ENCODE measurements at places on chromosomes 11 and 22. TPM values are rescaled to one million over a fixed set of nuclear protein-coding genes. Genes with fewer than 3 reads are reported as not detected.

IFITM1 gene
- total RNA-seq, result 2.0 TPM

GRCh38 chr11:73366265-73366610, 10.0 kb upstream of the RELT start:
- no peak for DNase-seq
- H3K4me1 ChIP-seq, result peaks cover 3% of the 10 kb centered on the region
- H3K4me3 ChIP-seq, result no peak overlapping the region
- no peak overlapping the region for H3K27ac ChIP-seq
- H3K36me3 ChIP-seq, result peaks cover 5% of the 10 kb centered on the region

DNA sequence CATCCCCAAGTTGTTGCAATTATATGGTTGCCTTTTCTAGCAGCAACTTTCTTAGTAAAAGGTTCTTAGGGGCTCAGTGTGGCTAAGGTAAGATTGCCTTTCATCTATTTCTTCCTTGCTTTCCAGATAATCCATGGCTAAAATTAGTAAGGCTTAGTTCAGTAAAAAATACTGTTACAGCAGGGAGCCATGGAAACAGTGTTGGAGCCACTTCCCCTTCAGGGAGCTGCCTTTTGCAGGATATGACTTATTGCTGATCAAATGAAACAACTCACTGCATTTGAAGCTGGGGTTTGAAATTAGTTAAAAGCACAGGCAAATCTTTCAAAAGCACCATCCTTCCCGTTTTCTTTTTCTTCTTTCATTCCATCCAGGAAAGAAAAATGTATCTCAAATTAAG, 184.3 kb downstream of the C11orf87 start:
- no peaks in the 10 kb centered on the region for H3K36me3 ChIP-seq
- H3K27me3 ChIP-seq, result peaks cover 7% of the 10 kb centered on the region
- H3K4me1 ChIP-seq, result no peaks in the 10 kb centered on the region
- DNase-seq, result no peak

DNA sequence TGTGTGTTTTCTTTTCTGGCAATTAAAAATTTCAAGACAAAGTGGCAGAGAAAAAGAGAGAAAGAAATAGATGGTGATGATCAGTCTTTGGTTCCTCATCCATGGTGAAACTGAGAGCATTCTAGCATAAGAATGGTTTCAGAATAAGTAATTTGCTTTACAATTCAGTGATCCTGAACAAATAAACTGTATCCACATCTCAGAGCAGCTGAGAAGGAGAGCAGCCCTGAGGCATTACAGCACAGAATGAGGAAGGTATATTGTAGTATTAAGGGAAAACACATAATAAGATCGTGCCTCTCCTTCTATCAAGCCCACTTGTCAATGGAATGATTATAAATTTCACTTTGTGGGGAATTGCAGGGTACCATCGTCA, 17.4 kb downstream of the LUZP2 start:
- no peak for DNase-seq
- H3K36me3 ChIP-seq, result no peaks in the 10 kb centered on the region
- no peaks in the 10 kb centered on the region for H3K27me3 ChIP-seq
- peaks cover 17% of the 10 kb centered on the region for H3K4me1 ChIP-seq

LIMK2 gene
- total RNA-seq, result 31.3 TPM

GRCh38 chr22:29626497-29627195, 23.2 kb downstream of the NF2 start:
- H3K36me3 ChIP-seq, result no peaks in the 10 kb centered on the region
- H3K27ac ChIP-seq, result no peak overlapping the region
- H3K4me1 ChIP-seq, result peaks cover 29% of the 10 kb centered on the region
- no peak overlapping the region for H3K4me3 ChIP-seq

DNA sequence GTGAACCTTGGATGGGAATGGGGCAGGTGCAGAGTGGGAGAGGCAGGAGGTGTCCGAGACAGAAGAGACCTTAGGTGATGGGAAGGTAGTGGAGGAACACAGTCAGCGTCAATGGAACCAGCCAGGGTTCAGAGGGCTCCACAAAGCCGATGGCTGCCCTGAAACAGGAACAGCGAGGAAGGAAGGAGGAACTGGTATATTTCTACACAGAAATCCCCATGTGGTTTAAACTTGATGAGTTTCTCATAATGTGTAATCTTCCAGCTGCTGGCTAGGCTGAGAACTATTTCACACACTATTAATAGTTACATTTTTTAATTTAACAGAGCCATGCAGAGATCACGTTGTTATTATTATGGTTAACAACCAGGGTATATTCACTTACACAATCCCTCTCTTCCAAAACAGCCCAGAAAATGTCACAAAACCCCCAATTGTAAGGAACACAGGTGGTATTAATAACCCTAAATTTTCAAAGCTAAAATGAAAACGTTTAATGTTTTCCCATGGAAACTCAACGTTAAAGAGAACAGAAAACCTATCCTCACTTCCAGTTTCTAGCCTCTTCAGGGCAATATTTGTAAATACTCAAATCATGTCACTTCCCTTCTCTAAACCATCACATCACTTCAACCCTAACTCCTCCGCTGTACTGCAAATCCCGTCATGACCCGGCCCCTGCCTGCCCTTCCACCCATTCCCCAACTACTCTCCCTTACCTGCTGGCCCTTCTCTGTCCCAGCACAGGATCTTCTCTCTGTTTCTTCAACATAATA, 74.5 kb upstream of the ARFGAP3 start:
- no peak for DNase-seq
- H3K27ac ChIP-seq, result peak overlapping the region; percentile 89
- peaks cover 3% of the 10 kb centered on the region for H3K36me3 ChIP-seq
- no peaks in the 10 kb centered on the region for H3K27me3 ChIP-seq
- H3K4me1 ChIP-seq, result peaks cover 77% of the 10 kb centered on the region
- peak overlapping the region; percentile 23 for H3K4me3 ChIP-seq

GRCh38 chr22:44727148-44727547, 25.1 kb downstream of the PRR5 start:
- no peaks in the 10 kb centered on the region for H3K27me3 ChIP-seq
- H3K27ac ChIP-seq, result no peak overlapping the region
- DNase-seq, result no peak
- no peak overlapping the region for H3K4me3 ChIP-seq

GRCh38 chr22:34687116-34687515, 378.8 kb upstream of the ISX start:
- no peak overlapping the region for H3K27ac ChIP-seq
- no peak for DNase-seq
- H3K36me3 ChIP-seq, result no peaks in the 10 kb centered on the region
- no peak overlapping the region for H3K4me3 ChIP-seq
- peaks cover 4% of the 10 kb centered on the region for H3K4me1 ChIP-seq

- no peak within 1 kb of the TSS for H3K27ac ChIP-seq
- H3K4me1 ChIP-seq, result peaks cover 16% of the 10 kb centered on the region
- peaks cover 3% of the 10 kb centered on the region for H3K27me3 ChIP-seq
- H3K36me3 ChIP-seq, result no peaks in the 10 kb centered on the region
Measured at GRCh38 chr22:19178657-19179496, at the start of gene SLC25A1. Gene SLC25A1, minus strand, starts transcription at chr22:19178736. Its CDS starts 63 bp downstream, at chr22:19178673.

- peaks cover 15% of the 10 kb centered on the region for H3K4me1 ChIP-seq
- no peak for DNase-seq
- peak overlapping the region; percentile 55 for H3K27ac ChIP-seq
- no peaks in the 10 kb centered on the region for H3K27me3 ChIP-seq
- H3K4me3 ChIP-seq, result no peak overlapping the region
- no peaks in the 10 kb centered on the region for H3K36me3 ChIP-seq
Measured at GRCh38 chr11:10625281-10625981, 57.0 kb upstream of the LYVE1 start.

DNA sequence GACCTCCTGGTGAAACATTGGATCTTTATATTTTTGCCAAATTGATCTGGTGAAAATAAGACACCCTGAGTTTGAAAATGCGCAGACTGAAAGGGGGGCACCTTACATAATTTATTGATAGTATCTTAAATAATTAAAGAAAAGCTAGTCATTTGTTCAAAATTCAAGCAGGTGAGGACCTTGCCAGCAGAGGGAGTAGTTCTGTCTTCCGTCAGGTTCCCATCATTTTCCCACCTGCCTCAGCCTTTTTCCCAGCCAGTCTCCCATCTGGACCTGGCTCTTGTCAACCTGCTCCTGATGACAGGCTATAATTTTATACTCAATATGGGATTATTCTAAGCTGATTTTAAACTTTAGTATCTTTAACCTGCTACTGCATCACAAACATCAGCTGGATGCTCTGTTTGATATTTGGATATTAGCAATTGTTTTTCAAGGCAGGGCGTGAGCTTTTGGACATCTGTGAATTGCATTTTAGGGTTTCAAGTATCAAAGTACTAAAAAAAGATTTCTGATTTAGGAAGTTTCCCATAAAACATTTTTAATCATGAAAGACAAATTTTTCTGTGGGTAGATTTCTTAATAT, 132.0 kb downstream of the ELP4 start:
- peaks cover 5% of the 10 kb centered on the region for H3K4me1 ChIP-seq
- H3K27me3 ChIP-seq, result no peaks in the 10 kb centered on the region
- no peak overlapping the region for H3K27ac ChIP-seq
- no peak overlapping the region for H3K4me3 ChIP-seq
- peak; percentile 40 for DNase-seq

LRRC74B gene
- not detected for total RNA-seq
